ENCODE measurements at places on chromosomes 7 and 10.

DNA sequence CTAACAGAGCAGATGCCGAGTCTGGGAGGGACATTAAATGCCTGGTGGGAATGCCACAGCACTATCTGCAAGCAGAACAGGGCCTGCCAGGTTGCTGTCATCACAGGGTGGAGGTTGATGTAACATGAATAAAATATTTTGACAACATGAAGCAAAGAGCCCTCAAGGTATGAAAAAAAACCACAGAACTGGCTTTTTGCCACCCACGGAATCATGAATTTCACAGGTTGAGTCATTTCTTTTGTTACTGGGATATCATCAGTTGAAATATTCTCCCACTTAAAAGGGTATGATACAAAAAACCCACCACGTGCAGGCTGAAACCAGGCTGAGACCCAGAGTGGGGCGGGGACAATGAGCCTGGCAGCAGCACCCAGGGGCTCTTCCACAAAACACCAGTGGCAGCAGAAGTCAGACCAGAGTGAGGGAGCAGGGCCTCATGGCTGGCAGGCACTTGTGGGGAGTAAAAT is 220.1 kb downstream of the TNS3 start:
- DNase-seq: no peak

DNA sequence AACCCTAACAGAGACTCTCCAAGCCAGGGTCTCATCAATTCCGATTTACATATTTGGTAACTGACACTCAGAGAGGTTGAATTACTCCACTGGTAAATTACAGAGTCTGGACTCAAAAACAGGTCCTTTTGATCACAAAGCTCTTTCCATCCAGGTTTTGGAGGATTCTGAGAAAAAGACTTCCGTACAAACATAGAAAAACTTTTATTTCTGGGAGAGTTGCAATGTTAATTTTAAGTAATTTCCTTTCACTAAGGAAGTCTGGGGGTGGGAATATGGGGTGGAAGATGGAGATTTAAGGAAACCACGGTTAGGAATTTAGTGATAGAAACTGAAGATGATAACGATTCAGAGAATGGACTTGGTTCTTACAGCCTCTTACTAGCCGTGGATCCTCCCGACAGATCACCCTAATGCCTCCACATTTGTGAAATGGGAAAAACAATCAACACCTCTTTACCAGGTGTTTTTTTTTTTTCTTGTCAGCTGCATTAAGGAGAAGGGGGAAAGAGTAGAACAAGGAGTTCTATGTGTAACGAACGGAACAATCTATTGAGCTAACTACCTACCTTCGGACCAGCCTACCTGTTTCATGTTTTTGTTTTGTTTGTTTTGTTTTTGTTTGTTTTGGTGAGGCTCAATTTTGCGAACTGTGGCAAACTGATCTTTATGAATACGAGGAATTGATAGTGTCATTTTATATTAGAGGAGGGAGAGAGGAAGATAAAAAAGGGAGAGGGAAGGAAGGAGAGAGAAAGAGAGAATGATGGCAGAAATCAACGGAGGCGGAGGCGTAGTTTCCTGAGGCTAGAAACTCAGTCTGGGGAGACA is 1.7 kb upstream of the RBM20 start:
- DNase-seq: no peak

GRCh38 chr10:9294865-9295264 is 1240.4 kb downstream of the GATA3 start:
- DNase-seq: no peak

GRCh38 chr10:71814922-71815411 is 36.1 kb downstream of the PSAP start:
- DNase-seq: no peak

- no peak for DNase-seq
These were observed 57.5 kb upstream of the CHCHD3 start for GRCh38 chr7:133139350-133139749.

DNA sequence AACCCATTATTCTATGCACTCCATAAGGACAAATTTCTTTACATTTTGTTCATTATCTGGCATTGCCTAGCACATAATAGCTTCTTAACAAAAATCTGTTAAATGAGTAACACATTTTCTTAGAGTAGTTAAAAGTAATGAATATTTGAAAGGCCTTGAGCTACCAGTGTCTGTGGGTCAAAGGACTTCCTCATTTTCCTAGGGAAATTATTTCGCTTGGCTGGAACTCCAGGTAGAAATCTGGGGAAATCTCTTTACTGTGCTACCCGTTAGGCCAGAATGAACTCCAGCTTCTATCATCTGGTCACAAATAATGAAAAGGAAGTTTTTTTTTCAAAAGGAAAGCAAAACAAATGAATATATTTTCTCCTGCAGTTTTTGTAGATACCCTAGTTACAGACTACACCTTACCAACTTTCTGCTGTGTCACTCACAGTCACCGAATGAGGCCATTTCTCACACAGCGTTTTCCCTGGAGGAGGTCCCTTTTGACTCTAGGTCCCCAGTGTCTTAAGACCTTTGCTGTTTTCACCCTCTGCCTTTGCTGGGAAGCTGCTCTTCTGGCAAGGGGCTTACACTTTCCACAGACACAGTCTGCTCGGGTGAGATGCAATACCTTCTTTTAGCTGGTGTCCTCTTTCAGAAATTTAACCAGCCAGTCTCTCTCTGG is 1.6 kb downstream of the SAMD9L start:
- DNase-seq: no peak

DNA sequence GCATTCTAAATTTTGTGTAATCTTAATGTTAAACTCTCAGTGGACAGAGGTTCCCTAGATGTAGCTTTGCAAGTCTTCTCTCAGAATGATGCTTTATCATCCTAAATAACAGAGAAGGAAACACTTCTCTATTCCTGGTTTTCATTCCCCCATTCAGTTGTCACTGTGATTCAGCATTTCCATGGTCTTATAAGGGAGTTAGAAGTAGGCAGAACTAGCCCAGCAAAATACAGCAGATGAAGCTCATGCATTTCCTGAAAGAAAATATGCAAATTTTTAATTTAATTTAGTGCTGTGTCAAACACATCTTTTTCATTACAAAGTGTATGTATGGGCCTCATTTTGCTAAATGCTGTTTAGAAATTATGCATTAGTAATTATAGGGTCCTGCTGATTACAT is 70.1 kb downstream of the ITPRID1 start:
- peak; percentile 25 for DNase-seq

DNA sequence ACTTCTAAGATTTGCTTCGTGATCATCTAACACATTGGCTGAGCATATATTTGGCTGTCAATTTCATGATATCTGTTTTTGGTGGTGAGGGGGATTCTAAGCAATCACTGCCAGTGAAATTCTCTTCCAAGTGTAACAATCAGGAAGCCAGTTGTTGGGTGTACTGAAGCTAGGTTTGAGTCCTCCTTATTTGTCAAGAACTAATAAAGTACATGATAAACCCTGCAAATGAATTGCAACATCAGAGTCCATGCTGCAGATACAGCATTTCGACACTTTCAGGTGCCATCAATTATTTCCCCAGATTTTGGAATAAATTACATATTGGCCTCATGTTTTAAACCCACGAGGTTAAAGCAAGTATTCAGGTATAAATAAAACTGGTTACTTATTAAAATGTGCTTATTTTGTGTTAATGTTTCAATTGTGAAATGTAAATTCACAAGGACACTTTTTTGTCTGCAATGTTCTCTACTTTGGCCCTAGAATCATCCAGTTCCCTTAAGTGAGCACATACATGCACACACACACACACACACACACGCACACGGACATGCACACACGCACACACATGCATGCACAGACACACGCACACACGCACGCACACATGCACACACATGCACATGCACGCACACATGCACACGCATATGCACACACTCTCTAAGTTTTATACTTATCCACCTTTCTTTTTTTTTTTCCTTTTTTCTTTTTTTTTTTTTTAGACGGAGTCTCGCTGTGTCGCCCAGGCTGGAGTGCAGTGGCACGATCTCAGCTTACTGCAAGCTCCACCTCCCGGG is 510.2 kb upstream of the KLF6 start:
- no peak for DNase-seq

- no peak for DNase-seq
These were observed 229.2 kb downstream of the TCF7L2 start for GRCh38 chr10:113179265-113179664.

DNA sequence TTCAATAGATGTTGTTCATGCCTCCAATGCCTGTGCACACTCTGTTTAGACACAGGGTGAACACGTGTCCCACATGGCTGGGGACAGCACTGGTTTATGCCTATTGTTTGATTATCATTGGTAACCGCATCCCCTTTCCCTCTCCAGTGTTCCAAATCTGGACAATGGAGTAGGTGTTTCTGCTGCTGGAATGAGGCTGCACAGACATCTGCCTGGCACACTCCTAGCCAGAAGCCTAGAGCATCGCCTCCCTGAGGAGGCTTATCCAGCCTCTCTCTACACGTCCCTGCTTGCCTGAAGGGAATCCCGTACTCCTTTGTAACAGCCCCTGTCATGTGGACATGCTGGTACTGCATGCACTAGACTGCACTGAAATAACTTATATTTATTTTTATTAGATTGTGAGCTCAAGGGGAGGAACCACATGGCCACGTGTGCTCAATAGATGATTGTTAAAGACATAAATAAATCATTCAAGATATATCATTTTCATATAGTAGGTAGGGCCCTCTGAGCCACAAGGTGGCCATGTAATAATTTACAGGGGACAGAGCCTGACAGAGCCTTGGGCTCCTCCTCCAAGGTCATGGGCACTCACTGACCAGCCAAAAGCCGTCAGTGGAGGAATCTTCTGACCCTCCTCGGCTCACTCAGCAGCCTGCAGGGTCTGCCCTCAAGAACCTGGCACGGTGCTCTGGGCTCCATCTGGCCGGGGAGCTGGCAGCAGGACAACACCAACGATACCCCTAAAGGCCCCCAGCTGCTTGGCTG is 310.9 kb upstream of the ZNF32 start:
- DNase-seq: no peak

DNA sequence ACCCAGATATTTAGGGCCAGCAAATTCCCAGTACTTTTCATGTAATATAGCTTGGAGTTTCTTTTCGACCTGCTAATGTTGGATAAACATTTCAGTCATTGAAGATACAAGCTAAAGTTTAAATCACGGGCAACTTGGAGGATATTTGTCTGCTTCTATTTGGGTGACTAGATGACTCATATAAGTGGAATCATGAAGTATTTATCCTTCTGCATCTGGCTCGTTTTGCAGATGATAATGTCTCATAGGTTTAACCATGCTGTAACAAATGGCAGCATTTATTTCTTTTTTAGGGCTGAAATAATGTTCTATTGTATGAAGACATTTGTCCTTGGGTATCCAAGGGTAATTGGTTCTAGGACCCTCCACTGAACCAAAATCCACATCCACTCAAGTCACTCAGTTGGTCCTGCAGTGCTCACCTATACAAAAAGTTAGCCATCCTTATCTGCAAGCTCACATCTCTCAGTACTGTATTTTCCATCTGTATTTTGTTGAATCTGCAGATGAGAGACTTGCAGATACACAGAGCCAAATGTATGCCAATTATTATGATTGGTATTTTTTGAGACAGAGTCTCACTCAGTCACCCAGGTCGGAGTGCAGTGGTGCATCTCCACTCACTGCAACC is 187.2 kb upstream of the CSTF2T start:
- no peak for DNase-seq

- no peak for DNase-seq
These were observed 86.5 kb downstream of the ARMH3 start for GRCh38 chr10:101969412-101969922.

- no peak for DNase-seq
These were observed 40.4 kb upstream of the COBL start for GRCh38 chr7:51356849-51357516.

DNA sequence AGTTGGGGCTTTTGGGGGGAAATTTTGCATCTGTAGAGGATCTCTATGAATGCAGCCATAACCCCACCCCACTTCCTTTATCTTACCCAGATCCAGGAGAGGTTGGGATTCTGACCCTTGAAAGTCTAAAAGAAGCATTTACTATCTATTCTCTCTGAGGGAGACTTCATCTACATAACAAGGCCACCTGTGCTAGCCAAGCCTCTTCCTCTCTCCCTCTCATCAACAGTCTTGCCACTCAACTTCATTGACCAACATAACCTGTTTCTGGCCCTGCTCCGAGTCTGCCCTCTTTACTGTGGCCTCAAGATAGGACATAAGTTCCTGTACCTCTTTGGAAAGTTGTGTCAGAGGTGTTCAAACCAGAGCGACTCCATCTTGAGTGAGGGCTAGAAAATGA is 19.4 kb downstream of the TUBAL3 start:
- no peak for DNase-seq

DNA sequence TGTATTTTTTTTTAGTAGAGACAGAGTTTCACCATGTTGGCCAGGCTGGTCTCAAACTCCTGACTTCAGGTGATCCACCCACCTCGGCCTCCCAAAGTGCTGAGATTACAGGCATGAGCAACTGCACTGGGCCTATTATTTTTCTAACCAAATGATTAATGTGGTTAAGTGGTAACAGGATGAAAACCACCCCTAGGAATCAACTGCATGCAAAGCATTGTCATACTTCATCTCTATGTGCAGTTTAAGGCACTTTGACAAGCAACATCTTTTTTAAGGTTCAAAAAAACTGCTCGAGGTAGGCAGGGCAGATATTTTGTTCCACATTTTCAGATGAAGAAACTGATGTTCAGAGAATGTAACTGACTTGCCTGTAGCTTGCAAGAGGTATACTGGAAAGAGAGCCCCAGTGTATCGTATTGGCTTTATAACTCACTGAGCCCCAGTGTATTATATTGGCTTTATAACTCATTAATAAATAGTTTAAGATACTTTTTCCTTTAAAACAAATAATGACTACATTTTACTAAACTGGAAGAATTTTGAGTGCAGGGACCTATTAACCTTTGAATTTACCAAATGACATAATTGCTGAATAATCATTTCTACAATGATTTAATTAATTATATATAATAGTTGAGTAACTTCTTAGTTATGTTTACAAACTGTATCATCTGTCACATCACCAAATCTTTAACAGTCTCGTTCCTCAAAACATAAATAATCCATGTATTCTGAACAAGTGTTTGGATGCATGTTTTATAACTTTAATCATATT is 38.1 kb downstream of the RTKN2 start:
- no peak for DNase-seq

GRCh38 chr7:142298009-142298408 is 40.2 kb upstream of the PRSS58 start:
- no peak for DNase-seq

DNA sequence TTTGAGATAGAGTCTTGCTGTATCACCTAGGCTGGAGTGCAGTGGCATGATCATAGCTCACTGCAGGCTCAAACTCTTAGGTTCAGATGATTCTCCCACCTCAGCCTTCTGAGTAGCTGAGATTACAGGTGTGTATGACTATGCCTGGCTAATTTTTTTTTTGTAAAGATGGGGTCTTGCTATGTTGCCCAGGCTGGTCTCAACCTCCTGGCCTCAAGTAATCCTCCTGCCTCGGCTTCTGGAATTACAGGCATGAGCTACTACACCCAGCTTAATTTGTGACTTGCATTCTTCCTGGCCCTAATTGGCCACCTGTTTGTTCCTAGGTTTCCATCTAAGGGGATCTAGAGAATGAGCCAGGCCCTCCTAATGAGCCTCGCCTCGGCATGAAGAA is 9.3 kb downstream of the ARHGAP22 start:
- no peak for DNase-seq

DNA sequence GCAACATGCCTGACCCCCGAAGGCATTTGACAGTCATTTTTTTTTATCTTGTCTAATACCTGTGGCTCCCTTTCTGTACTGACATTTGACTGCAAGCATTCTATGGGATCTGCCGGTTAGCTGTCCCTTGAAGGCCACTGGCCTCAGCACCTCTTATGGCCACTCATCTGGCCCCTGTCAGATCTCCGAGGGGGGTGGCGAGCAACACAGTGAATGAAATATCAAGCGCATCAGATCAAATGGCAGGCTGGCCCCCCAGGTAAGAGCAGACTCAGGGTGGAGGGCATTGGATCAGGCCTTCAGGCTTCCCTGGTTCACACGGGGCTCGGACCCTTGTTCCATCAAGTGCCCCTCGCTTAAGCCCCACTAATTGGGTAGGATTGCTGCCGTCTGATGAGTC is 199.6 kb upstream of the MKI67 start:
- no peak for DNase-seq
